ENCODE measurements at places on chromosomes 1 and 21. TPM values are rescaled to one million over a fixed set of nuclear protein-coding genes. Genes with fewer than 3 reads are reported as not detected.

GRCh38 chr1:177476676-177477075, 305.9 kb downstream of the BRINP2 start:
- DNase-seq = no peak

GRCh38 chr1:37945743-37946702, 830 bp downstream of the INPP5B start:
- DNase-seq = no peak

- peak; percentile 77 for DNase-seq
Observed at GRCh38 chr1:37732111-37732780, 32.7 kb downstream of the EPHA10 start.

- DNase-seq = no peak
Observed at GRCh38 chr1:179447489-179447888, 81.7 kb downstream of the AXDND1 start.

DNA sequence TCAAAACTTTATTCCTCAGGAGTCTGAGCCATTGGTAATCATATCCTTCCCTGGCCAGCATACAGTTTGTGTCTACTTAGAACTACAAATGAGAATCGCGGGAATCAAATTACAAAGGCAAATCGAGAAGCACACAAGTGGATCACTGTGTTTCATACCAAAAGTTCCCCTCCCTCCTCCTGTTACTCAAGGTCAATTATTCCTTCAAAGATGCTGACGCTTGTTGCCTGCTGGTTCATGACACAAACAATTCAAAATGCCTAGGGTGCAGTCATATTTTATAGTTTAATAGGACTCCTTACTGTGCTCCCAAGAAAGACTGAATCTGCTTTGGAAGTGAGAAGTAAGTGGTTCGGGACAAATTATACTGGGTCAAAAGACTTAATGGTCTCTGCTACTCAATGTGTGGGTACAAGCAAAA, 93.0 kb upstream of the PBX1 start:
- DNase-seq = no peak

- DNase-seq = no peak
Observed at GRCh38 chr1:178500936-178501554, 4.3 kb upstream of the CLEC20A start.

- DNase-seq = no peak
Observed at GRCh38 chr1:206633708-206634121, 1.6 kb upstream of the DYRK3 start.

DNA sequence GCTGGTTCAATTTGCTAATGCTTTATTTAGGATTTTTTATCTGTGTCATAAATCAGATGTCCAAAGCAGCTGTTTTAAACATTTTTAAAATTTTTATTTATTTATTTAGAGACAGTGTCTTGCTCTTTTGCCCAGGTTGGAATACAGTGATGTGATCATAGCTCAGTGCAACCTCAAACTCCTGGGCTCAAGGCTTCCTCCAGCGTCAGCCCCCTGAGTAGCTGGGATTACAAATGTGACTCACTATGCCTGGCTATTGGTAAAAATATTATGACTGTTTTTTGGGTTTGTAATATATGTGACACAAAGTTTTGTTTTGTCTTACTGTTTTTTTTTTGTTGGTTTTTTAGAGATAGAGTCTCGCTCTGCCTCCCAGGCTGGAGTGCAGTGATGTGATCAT, 11.8 kb downstream of the ZBED6 start:
- DNase-seq = no peak

DNA sequence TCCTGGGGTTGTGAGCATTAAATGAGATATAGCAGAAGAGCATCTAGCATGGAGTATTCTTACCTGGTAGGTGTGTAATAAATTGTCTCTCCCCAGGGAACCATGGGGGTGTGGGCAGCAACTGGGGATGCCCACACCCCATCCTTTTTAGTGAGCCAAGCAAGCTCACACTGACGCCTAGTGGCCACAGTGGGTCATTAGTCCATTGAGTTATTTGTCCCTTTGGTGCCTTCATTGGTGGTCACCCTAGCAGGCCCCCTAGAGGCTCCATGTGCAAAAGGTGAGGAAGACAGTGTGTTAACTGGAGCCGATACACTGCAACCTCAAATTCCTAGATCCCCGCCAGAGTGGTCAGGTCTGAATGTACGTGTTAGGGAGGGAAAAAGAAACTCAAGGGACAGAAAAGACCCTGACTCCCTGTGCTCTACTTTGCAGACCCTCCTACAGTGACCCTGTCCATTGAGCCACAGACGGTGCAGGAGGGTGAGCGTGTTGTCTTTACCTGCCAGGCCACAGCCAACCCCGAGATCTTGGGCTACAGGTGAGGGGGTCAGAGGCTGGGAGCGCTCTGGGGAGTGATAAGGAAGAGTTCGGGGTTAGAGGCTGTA, 93.3 kb upstream of the CD1D start:
- peak; percentile 80 for DNase-seq

DNA sequence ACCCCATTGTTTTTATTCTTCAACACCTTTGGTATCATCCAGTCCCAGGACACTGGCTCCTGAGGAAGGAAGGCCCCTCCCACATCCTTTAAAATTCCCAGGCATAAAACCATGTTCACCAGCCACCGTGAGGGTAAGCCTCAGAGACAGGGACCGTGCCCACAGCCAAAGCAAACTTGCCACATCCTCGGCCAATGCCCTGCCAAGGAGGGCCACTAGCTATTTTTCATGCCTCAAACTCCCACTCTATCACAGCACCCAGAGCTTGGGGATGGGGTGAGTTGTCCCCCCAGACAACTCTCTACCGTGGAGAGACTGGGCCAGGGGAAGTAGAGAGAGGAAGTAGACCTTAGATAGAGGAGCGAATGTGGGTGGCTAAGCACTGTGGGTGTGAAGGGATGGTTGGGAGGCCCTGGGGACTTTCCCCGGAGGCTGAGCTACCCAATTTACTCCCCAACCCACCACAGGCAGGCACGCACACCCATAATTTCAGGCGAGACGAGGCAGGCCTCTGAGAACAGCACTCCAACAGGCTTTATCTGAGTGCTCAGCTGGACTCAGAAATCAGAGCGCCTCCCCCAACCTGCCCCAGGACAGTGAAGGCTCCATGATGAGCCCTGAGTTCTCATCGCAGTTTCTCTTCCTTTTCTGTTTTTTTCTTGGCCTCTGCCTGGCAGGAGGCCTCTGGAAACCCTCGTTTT, 15.9 kb upstream of the BTG2 start:
- DNase-seq = peak; percentile 72

GRCh38 chr1:198391393-198392020, 149.0 kb downstream of the ATP6V1G3 start:
- no peak for DNase-seq

- peak; percentile 45 for DNase-seq
Observed at GRCh38 chr21:15754640-15755039, 24.9 kb downstream of the USP25 start.

DNA sequence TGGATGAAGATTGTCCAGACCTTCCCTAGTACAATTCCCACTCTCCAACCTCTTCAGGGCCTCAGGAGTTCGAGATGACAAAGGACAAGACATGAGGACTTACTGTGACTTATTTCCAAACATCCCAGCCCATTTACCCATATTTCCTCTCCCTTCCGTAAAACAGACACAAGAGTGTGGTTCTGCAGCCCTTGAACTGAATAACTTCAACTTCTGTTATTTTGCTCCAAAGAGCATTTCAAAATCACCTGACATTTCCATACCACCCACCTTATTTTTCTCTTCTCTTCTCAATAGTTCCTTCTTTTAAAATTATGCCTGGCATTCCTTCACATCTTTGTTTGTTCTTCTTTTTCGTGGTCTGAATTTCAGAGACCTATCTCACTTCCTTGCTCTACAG, 8.7 kb upstream of the OR10K2 start:
- DNase-seq = no peak

DNA sequence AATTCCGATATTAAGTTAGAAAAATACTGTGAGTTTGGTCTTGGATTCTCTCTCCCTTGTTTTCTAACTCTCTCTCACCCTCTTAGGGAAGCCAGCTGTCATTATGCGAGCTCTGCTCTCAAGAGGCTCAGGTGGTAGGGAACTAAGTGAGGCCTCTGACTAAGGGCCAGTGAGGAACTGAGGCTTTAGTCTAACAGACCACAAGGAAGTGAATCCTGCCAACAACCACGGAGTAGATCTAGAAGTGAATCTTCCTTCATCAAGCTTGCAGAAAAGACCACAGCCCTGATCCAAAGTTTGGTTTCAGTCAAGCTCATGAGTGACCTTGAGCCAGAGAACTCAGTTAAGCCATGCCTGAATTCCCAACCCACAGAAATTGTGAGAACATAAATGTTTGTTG, 180.1 kb upstream of the PRMT6 start:
- no peak for DNase-seq

DNA sequence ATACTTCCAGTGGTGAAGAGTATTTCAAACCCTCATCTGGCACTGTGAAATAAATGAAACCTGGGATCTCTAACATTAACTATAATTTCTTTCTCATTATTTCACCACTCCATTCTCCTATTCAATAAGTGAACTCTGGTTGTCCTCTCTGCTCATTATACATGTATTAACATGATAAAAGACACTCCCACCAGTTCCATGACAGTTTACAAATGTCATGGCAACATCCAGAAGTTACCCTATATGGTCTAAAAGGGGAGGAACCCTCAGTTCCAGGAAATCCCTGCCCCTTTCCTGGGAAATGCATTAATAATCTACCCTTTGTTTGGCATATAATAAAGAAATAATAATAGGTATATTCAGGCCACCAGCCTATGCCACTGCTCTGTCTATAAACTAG, 62.7 kb upstream of the BRINP3 start:
- no peak for DNase-seq

- DNase-seq = no peak
Observed at GRCh38 chr1:91765293-91765692, 120.7 kb downstream of the TGFBR3 start.

- peak; percentile 56 for DNase-seq
Observed at GRCh38 chr1:216908126-216908525, 184.9 kb upstream of the ESRRG start.

CD244 gene
- 0.39 TPM for polyA plus RNA-seq

KMO gene
- polyA plus RNA-seq = 1.8 TPM

ADORA1 gene
- 1.4 TPM for polyA plus RNA-seq

KCNQ4 gene
- polyA plus RNA-seq = 0.45 TPM

CD1E gene
- 0.34 TPM for polyA plus RNA-seq

NLRP3 gene
- 0.89 TPM for polyA plus RNA-seq

ARTN gene
- 0.83 TPM for polyA plus RNA-seq

KRTAP13-2 gene
- not detected for polyA plus RNA-seq

SPATA6 gene
- 3.6 TPM for polyA plus RNA-seq

MTF2 gene
- 9.8 TPM for polyA plus RNA-seq

LCE2C gene
- not detected for polyA plus RNA-seq

OR6Y1 gene
- not detected for polyA plus RNA-seq

GPR25 gene
- polyA plus RNA-seq = 0.07 TPM

CD53 gene
- 35.8 TPM for polyA plus RNA-seq

LCK gene
- 14.1 TPM for polyA plus RNA-seq
